CMK (cell line): ENCODE measurements at places on chromosomes 7 and 10.

GRCh38 chr10:97482381-97482780, 15.8 kb downstream of the MMS19 start:
- DNase-seq, result no peak

DNA sequence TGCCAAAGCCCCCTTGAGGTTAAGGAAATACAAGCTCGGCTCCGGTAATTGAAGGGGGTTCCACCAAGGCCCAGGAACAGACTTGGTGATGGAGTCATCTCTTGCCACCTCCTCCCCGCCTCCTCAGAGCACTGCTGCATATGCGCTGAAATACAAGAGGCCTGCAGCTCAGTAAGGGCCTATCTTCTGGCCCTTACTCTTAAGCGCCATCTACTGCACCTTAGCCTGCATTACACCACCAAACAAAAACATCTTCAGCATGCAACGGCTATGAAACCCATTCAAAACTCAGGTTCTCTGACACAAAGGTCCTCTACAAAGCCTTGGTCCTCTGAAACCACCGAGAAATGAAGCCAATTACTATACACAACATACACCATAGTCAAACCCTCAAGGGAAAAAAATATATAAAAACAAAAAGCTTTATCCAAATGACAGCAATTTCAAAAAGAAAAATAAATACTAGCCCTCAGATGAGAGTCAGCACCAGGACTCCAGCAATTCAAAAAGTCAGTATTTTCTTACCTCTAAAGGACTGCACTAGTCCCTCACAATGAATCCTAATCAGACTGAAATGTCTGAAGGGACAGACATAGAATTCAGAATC, 176.8 kb upstream of the TBX20 start:
- DNase-seq, result no peak

DNA sequence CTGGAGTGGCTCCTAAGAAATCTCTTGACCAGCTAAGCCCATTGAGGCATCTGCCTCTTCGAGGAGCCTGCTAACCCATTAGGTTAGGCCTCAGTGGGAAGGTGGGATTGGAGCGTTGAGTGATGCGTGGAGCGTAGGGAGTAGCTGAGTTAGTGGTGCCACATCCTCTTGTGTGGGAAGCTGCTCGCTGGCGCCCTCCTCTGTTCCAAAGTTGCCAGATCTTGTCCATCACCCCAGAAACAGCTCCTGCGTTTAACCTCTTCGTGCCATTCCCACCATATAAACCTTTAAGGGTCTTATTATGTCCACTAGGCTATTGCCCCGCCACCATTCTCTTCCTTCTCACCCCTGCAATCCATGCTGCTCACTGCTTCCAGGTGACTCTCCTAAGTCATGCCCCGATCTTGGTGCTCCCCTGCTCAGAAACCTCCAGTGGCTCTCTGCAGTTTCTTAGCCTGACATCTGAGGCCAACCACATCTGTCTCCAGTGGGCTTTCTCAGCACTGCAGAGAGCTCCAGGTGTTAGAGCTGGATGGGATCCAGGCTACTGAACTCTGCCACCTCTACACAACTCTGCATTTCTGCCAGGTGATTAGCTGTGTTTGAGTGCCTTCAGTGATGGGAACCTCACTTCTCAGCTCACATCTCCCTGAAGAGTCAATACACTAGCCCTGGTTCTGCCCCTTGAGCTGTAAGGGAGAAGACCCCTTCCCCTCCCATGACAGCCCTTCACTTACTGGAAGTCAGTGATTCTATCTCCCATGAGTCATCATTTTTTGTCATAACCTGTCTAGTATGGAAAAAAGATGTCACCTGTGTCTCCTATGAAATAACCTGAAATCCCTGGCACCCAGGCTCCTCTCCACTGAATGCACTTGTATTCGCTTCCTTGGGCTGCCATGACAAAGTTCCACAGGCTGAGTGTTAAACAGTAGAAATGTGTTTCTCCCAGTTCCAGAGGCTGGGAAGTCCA, 65.0 kb upstream of the FGFR2 start:
- DNase-seq, result no peak

DNA sequence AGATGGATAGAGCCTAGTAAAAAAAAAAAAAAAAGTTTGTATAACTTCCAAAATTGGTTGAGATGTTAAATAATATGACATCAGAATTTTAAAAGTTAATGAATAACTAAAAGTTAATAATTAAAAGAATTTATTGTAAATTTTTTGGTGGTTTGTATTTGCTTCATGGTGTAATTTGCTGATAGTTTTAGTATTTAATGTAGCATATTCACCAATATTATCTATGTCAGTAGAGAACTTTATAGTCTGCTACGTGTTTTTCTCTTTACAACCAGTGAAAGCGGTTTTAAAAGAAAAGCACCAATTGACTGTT, 51.8 kb upstream of the STEAP4 start:
- DNase-seq, result no peak

GRCh38 chr10:114370966-114371365, 33.3 kb downstream of the AFAP1L2 start:
- DNase-seq, result no peak

DNA sequence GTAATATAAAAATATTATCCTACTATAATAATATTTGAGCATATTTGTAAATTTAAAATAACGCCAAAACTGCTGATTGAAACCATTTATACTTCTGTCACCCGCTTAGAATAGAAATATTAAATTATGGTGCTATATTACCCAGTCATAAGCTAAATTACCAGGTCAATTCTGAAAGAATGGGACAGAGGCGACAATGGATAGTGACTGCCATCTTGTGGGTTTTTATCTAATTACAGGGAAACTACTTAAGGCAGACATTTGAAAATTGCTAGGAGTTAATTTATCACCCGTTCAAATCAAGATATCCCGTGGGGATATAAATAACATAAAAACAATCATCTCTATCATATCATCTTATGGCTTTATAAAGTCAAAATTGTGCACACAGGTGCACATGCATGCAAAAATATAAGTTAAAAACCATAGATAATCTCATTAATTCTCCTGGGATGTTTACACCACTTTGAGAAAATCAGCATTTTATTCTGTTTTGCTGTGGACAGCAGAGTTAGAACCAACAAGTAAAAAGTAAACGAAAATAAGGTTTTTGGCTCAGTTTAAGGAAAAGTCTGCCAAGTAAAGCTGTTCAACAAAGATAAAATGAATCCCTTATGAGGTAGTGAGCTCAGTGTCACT, 41.3 kb upstream of the HPSE2 start:
- DNase-seq, result no peak

GRCh38 chr7:149828357-149829309, 9.5 kb upstream of the ZNF862 start:
- DNase-seq, result no peak

DNA sequence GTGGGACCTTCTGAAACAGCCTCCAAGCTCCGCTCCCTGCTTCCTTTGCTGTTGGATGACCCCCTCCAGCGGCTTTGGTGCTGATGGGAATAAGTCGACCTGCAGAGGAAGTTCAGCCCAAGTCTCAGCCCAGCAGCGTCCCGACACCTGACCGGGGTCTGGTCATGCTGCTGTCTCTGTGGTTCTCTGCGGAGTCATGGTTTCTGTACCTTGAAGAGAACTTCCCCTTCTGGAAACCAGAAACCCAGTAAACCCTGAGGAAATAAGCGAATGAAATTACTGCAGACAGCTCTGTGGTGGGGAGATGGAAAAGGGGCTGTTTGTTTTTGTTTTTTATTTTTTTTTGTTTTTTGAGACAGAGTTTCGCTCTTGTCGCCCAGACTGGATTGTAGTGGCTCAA, 18.3 kb upstream of the ZNF12 start:
- no peak for DNase-seq

DNA sequence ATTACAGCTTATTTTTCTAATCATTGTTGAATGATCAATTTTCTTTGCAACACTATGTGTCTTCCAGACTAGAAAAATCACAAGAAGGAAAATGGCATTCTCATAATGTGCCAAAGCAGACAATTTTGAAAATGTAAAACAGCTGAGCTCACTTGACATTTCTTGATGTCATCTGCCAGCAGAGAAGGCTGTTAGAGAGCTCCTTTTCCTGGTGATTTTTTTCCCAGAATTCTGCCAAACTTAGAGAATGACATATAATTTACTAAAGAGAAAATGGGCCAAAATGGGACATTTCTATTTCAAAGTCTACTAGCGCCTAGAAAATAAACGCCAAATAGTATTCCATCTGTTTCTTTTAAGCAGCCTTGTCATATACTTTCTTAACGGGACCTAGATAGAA, 88.9 kb upstream of the CSTF2T start:
- no peak for DNase-seq

DNA sequence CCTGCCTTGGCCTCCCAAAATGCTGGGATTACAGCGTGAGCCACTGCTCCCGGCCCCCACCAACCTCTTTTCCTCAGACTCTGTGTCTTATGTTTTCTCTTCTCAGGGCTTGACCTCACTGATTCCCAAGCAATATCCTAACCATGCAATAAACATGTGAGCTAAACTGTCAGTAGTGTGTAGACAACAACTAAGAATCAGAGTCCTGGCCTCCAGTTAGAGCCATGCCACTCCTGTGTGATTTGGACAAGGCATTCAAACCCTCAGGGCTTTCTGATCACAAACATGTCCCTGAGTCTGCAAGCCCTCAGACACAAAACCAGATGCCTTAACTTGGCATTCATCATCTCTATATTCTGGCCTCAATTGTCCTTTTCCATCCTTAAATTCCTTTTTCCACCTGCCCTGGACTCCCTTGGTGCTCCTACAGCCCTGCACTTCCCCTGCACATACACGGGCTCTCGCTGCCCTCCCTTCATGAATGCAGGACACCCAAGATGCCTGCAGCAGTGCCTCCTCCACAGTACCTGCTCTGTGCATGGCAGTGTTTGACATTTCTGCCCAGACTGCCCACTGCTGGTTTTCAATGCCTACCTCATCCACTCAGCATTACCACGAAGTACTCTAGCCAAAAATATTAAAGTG, 142.8 kb downstream of the CYP26A1 start:
- DNase-seq, result no peak

- no peak for DNase-seq
Observed at GRCh38 chr7:7146837-7147236, 35.5 kb upstream of the C1GALT1 start.

DNA sequence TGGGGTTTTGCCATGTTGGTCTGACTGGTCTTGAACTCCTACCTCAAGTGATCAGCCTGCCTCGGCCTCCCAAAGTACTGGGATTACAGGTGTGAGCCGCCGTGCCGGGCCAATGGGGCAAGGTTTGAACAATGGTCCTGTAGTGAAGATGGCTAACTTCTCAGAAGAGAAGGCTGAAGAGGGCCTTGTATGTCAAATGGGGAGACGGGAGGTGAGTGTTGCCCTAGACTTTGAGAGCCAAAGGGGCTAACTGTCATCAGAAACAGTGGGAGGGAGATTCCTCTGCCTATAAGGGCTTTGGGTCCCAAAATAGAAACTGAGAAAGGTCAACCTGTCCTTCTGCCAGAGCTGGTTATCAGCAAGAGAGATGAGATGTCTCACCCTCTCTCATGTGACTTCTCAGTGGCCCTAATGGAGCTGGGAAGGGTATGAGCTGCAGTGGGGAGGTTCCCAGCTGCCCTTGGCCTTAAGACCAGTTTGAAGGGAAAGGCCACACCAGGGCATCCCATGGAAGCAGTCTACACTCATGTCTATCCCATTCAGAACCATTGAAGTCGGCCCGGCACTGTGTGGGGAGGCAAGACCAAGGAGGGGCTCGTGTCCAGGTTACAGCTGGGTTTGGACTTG, 1.3 kb upstream of the SAMD8 start:
- DNase-seq, result no peak

DNA sequence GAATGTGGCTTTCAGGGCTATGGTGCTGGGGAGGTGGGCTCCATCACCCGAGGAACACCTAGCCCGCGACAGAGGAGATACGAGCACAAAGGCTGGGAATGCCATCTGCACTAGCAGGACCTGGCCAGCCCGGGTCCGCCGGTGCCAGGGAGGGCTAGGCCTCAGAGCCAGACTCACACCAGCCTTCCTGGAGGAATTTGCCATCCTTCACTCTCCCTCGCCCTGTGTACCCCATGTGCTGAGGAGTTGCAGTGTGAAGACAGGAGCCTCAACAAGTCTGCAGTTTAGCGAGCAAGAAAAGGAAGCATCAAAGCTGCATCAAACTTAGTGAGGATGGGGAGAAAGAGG, 123.6 kb upstream of the JCAD start:
- no peak for DNase-seq

DNA sequence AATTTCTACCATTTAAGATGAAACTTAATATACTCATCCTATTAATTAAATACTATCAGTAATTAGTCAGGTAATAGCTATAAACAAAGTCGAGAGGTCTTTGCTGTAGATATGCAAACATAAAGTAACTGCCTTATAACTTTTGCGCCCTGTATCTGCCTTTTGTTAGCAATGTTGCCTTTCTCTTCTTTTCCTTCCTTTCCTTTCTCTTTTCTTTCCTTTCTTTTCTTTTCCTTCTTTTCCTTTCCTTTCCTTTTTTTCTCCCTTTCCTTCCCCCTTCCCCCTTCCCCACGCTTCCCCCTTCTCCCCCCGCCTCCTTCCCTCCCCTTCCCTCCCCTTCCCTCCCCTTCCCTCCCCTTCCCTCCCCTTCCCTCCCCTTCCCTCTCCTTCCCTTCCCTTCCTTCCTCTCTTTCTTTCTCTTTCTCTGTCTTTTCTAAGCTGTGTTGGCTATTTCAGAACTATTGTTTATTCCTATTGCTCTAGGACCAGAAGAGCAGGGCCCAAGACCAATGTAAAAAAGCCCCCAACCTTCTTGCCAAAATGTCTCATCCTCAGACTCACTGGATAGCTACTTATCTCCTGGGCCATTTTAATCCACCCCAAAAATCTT, 65.3 kb upstream of the DKK1 start:
- DNase-seq, result no peak

DNA sequence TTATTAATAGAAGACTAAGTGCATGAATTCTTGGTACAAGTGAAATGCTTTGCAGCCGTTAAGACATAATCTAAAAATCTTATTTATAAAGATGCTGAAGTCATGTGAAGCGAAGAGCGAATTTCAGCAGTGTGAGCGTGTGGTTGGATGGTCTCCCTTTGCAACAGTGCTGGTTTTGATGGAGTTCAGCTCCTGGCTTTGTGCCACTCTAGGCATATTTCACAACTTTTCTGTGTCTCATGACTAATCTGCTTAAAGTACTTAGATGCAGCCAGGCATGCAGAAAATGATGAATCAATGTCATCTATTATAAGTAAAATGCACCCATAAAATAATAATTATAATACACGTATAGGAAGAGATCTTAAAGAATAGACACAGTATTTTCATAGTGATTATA, 107.2 kb upstream of the TCERG1L start:
- no peak for DNase-seq
